Fibroblast of villous mesenchyme (primary cell): ENCODE measurements at places on chromosomes 1 and 21. TPM values are rescaled to one million over a fixed set of nuclear protein-coding genes. Genes with fewer than 3 reads are reported as not detected.

DNA sequence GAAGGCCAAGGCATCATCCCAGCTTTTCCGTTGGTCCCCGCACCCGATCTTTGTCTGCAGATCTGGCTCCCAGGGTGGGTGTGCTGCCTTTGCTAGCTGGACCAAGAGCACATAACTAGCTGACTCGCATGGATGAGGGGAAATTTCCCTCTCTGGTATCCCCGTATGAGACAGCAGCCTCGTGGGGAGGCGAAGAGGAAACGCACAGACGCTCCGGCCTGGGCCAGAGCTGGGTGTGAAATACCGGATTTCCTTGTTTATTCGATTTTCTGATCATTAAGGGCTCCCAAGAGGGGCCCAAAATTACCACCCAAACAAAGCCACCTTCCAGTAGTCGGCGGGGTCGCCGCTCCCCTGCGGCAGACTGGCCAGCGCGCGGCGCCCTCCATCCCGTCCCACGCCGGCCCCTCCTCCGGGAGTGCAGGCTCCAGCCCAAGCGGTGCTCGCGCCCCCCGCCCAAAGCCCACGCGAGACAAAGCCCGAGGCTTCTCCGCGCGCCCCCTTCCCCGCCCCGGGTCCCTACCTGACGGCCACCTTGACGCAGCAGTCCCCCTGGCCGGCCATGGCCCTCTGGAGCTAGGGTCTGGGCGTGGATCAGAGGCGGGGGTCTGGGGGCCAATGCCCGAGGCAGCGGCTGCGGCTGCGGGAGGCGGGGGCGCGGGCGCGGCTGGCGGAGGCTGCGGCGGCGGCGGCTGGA is 546 bp downstream of the KIF21B start:
- DNase-seq, result no peak

GRCh38 chr1:11470912-11471311 is 8.0 kb upstream of the DISP3 start:
- no peak for DNase-seq

GRCh38 chr1:198970916-198971315 is 332.1 kb downstream of the PTPRC start:
- DNase-seq, result peak; percentile 45

The IVL gene
- total RNA-seq, result not detected in 2 replicates

- no peak for DNase-seq
Observed at GRCh38 chr1:178959543-178960460, 65.9 kb upstream of the FAM20B start.

- peak; percentile 64 for DNase-seq
Observed at GRCh38 chr1:51649593-51650091, 32.8 kb downstream of the OSBPL9 start.

The NMNAT2 gene
- 1.3 and 3.9 TPM in 2 replicates for total RNA-seq

DNA sequence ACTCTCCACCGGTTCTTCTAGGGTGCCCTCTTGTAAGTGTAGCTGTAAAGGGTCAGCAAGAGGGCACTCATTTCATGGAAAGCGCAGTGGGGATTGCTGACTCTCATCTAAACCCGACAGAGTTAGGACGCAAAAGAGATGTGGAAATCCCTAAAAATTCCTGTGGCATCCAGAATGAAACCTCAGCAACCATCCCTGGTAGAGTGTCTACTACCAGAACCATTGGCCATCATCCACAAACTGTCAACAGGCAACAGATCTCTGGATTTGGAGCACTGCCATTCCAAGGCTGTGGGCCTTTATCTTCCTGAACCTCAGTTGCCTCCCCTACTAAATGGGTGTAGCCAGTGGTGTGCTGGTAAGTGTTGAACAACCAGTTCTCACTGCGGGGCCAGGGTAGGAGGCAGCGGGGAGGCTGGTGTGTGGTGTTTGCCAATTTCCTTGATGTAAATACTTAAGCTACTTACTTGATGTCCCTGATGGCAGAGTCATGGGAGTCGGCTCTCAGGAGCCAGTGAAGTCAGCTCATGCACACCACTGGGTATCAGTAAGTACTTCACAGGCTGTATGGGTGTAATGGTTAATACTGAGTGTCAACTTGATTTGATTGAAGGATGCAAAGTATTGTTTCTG is 195.8 kb downstream of the KAZN start:
- DNase-seq, result no peak

The TMEM61 gene
- not detected in 2 replicates for total RNA-seq

The IL20 gene
- total RNA-seq, result 0.32 and 0.86 TPM in 2 replicates

- no peak for DNase-seq
Observed at GRCh38 chr1:167916766-167917511, 3.0 kb upstream of the ADCY10 start.

DNA sequence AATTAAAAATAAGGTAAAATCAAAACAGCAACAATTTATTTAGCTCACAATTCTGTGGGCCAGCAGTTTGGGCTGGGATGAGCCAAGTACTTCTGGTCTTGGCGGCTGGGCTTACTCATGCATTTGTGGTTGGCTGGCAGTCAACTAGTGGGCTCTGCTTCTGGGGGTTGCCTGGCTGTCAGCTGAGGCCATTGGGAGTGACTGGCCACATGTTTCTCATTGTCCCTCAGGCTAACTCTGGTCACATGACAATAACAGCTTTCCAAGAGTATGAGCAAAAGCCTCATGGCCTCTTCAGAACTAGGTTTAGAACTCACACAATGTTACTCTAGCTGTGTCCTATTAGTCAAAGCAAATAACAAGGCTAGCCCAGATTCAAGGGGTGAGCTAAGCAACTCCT is 15.6 kb upstream of the CHIA start:
- DNase-seq, result peak; percentile 61

The TOR1AIP2 gene
- 92.1 and 179 TPM in 2 replicates for total RNA-seq
